ENCODE measurements at places on chromosomes 1 and 21.

DNA sequence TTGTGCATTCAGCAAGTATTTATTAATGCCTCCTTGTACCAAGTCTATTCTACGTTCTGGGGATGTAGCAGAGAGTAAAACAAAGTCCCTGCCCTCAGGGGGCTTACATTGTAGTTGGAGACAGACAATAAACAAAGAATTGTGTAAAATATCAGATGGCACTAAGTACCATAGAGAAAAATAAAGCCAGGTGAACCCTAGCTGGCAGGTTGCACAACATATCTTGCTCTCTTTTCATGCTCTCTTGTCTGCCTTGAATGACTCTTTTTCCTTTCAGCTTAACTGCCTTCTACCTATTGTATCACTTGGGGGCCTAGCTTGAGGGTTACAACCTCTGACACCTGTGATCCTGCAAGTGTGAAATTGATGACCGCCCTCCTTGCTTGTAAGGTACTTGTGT lies 20.7 kb upstream of the FASLG start:
- no peak for DNase-seq

GRCh38 chr1:12052008-12052573 lies 11.0 kb upstream of the TNFRSF8 start:
- no peak for DNase-seq

DNA sequence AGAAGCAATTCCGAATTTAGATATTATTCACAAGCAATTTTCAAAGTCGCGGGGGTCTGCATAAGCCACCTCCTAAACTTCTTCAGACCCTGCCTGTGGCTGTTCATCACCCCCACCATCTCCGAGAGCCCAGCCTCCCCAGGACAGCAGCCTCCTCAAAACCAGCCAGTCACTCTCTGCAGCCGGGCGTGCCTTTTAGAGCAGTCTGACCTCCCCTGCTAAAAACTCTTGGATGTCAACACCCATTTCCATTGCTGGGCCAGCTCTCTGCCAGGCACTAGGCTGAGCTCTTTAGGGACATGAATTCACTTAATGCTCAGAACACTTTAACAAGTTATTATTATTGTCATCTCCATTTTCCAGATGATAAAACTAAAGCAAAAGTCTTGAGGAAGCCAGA lies 11.7 kb downstream of the ADPRS start:
- no peak for DNase-seq

DNA sequence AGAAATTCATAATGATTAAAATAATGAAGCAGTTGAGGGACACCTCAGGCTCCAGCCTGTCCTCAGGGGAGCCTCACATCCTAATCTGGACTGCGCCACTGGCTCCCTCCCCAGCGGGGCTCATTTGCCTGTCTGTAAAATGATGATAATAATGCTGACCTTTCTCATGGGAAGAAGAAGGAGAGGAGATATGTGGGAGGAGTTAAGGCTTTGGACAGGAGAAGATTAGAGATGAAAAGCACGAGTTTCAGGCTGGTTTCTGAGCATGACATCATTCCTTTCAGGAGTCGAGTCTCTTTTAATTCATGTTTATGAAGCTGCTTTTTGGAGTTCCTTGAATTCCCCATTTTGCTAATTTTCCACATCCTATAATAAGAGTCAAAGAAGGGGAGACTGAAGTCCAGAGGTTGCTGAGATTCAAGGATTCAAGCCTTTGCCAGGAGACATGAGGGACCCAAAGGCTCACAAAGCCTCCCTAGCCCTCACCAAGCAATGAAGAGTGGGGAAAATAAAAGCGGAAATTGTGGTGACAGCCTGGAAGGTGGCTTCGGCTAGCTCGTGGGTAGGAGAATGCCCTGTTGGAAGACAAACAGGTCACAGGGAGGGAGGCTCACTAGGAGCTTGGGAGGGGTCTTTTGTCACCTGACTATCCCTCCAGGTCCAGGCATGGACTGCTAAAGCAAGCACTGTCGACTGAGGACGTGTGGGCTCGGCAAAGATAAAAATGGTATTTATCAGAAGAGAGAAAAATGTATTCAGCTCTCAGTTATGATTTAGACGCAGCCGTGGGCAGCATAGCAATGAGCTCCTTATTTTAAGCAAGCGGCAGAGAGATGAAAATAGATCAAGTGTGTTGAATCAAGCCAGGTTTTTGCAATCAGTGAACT lies 27.5 kb upstream of the STMN1 start:
- DNase-seq, result no peak

- no peak for DNase-seq
These were observed 30.7 kb downstream of the CD58 start for GRCh38 chr1:116540088-116540487.

DNA sequence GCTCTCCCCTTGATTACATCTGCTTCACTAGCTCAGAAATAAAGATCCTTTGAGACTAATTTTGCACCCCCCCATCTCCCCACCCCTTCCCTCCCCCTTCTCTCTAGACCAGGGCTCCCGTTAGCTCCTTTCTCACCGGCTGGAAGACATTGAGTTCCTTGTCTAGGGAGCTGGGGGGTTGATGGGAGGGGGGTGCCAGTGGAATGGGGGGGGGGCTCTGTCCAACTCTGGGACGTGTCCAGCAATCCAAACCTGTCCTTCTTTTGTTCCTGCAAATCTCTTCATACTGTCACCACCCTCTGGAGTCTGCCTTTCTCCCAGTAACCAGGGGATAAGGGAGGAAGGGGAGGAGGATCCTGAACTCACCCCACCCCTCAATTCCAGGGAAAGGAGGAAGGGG lies 61.9 kb downstream of the RHBG start:
- DNase-seq, result no peak

DNA sequence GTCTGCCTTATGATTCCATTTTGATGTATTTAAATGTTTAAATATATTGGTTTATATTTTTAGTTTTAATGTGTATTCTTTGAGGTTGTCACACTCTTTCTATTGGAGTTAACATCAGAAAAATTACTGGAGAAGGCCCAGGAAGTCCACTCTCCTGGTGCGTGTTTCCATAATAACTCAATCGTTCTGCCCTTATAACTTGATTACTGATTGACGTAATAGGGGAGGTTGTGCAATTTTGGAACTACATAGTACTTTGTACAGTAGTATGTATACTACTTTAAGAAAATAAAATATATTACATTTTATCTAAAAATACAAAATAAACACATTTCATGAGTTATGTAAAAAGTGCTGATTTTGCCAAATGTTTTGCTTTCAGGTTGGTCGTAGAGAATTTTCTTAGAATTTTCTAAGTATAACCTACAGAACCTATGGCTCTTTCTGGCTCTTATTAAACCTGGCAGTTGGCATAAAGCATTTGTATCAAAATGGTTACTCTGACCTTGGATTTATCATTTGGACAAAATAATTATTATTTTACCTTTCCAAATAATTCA lies 5.7 kb downstream of the PLA2G4A start:
- DNase-seq, result no peak

DNA sequence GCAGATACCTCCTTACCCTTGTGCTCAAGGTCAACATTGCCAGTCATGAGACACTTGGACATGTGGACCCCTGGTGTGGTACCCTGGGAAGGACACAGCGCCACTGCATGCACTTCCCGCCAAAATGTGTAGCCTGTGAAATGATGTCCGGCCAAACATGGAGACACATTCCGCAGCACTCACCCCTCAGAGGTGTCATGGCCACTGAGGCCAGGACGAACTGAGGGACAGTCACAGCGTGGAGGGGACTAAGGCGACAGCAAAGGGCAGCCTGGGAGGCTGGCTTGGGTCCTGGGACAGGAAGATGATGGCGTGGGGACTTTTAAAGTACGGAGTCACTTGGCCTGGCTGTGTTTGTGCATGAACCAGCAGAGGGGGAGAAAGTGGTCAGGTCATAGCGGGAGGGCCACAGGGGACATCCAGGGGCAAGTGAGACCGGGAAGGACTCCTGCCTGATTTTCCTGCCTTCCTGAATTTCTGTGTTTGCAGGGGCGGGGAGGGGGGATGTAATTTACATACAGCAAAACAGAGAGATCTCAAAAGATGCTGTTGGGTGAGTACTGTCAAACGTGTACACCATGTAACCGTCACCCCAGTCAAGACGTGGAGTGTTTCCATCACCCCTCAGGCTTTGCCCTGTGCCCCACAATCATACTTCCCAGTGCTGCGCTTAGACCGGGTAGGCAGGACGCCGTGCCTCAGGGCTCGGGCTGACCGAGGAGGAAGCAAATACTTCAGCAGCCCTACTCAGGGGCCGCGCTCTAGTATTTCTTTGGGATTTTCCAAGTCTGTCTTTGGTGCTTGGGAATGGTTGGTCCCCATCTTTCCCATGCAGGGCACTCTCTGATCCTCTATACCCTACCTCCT lies 45.2 kb downstream of the WDR4 start:
- DNase-seq, result no peak

DNA sequence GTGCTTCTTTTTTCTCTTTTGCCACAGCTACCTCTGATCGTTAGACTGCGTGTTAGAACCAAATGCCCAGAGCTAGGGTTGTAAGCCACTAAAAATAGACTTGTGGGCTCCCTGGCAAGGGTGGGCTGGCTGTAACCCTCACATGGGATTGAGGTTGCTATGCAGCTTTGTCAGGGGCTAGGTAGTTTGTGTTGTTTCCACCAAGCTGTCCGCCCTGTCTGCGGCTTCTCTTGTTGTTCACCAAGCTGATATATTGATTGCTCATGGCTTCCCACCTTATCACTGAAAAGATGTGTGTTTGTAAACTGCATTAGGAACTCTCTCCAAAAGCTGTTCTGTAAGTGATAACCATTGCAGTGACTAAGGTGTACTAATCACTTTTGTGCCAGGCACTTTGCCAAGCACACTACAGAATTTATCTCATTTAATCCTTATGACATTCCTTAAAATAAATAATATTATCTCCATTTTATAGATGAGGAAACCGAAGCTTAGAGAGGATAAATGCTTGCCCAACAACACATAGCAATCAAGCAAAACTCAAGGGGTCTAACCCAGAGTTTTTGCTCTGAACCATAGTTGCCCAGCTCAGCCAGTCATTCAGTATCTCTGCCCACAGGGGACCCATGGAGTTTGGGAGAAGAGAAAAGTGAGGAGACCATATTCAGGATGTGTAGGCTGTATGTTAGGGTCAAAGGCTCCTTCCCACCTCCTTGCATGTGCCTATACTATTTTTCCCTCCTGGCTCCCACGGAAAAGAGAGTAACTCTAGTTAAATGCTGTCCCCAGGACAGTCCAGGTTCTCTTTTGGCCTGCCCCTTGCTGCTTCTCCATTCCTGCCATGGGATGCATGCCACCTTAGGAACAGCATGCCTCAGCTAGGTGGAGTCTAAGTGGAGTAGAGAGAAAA lies 42.2 kb upstream of the TARBP1 start:
- no peak for DNase-seq

- peak; percentile 63 for DNase-seq
These were observed 53.5 kb upstream of the CNTN2 start for GRCh38 chr1:204989266-204990058.

GRCh38 chr1:59453297-59453968 lies 156.5 kb downstream of the FGGY start:
- DNase-seq, result no peak

Data from hypothalamus (tissue), 51 donors.